Midbrain (tissue), 1 donor: ENCODE measurements at places on chromosomes 2 and 18.

- no peak for DNase-seq
These were observed 40.4 kb downstream of the PSD4 start for GRCh38 chr2:113214141-113214540.

DNA sequence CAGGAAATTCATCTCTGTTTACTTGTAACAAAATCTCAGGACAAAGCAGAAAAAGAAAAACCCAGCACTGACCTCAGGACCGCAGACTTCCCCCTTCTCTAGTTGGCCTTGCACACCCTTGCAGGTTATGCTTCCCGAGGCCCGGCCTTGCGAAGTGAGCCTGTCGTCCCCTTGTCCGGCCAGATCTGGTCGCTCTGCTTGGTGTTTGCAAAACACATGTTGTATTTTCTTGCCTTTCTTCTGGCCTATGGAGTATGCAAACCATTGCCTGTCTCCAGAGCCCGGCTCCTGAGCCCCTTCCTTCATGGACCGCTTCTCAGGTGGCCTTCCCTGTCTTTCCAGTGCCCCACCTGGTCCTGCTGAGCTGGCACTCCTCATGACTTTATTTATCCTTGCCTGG is 4.8 kb downstream of the IMPA2 start:
- DNase-seq: no peak

GRCh38 chr2:240982821-240983281 is 15.6 kb upstream of the SNED1 start:
- no peak for DNase-seq

DNA sequence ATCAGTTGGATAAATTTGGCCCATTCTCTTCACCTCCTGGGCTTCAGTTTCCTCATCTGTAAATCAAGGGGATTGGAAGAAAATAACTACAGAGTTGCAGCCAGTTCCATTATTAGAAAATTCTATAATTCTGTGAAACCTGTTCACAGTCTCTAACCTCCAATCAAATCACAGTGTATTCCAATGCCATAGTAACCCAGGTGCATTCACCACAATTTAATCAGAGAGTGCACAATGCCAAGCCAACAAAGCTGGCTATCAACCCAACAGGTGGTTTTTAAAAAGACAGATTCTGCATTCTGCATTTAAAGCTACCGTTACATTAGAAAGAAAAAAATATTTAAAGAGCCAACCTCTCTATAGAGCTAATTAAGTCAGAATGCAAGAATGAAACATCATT is 308.6 kb downstream of the RNF144A start:
- DNase-seq: no peak

- peak; percentile 34 for DNase-seq
These were observed 41.3 kb downstream of the PSMG2 start for GRCh38 chr18:12744103-12744502.

DNA sequence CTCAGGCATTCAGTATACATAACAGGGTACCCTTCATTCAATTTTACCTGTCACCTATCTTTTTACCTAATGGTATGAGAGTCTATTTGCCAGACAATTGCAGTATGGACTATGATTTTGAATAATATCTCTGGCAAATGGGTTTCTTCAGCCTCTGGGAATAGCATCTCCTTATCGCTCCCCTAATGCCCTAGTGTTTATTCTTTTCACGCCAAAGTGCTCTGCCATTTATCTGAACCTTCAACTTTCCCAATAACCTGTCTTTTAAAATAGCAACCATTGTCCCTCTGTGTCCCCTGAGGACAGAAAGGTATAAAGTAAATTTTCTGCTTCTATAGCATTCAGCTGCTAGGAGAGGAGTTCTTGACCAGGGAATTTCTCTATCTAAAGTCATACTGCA is 45.0 kb upstream of the FSHR start:
- no peak for DNase-seq

DNA sequence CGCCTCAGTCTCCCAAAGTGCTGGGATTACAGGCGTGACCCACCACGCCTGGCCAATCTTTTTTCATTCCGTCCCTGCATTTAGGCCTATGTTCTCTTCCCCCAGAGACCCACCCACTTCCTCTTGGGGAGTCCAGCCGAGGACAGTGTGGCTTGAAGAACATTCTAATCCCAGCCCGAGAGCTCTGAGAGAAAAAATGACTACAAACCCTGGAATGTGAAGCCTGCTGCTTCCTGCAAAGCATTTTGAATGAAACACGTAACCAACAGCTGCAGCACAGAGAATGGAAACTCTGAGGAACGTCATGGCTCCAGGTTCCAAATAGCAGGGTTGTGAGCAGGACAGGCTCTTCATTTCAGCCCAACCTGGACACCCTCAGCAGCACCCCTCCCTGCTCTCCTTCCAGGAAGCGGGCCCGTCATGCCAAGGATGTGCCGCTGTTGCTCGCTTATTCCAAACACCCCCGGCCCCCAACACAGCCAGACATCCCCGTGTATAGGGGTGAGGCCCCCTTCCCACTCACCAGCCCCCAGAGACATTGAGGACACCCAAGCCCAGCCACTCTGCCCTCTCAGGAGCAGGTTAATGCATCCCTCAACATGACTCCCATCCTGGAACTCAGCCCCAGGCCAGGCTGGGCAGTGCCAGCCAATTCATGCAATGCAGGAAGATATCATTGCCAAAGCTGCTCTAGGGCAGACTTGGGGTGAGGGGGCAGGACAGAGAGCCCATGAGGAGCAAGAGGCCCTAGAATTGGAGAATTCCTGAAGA is 139.8 kb downstream of the ZFP36L2 start:
- DNase-seq: no peak
